ENCODE measurements at places on chromosomes 4 and X. TPM values are rescaled to one million over a fixed set of nuclear protein-coding genes. Genes with fewer than 3 reads are reported as not detected.

DNA sequence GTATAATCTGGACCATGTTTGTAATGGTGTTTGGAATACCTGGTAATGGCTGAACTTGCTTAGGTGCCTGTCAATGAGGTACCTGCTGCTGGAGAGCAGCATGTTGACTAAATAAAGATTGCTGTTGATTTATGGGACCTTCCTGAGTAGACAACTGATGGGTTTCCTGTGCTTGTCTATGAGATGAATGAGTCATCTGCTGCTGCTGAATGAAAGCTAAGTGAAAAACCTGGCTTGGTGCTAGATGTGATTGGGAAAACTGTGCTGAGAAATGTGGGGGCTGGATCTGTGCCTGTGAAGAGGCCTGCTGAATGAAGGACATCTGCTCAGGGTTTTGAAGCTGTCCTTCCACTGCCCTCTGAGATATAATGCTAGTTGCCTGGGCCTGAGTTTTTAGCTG lies 69.6 kb downstream of the WNK3 start:
- no peak overlapping the region for H3K4me3 ChIP-seq
- H3K27me3 ChIP-seq = peaks cover 3% of the 10 kb centered on the region

GRCh38 chrX:132333351-132333750 lies 114.1 kb upstream of the RAP2C start:
- H3K27ac ChIP-seq = no peak overlapping the region
- no peaks in the 10 kb centered on the region for H3K36me3 ChIP-seq
- H3K4me1 ChIP-seq = peaks cover 2% of the 10 kb centered on the region
- H3K4me3 ChIP-seq = no peak overlapping the region
- H3K27me3 ChIP-seq = no peaks in the 10 kb centered on the region
- DNase-seq = no peak

DNA sequence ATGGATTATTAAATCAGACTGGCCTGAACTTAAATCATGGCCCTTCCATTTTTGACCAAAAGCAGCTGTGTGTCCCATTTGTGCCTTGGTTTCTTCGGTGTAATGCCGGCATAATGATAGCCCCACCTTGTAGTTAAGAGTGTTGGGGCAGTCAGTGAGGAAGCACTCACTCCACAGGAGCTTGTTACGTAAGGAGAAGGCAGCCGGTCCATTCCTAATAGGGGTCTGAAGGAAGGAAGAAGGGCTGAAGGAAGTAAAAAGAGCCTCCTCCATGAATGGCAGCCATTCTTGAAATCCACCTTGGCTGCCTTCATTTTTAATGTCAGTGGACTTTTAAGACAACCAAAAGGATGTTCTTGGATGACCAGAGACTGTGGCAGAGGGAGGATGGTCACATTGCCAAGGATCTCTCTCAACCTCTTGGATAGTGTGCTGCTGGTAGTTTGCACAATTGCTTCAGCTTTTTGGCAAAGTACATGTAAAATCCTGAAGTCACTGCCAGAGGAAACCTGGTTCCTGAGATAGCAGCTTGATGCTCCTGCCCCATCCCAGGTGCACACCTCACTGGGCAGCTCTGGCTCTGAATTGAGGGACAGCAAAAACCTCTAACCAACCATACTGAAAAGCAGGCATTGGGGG lies 113.5 kb downstream of the PTTG2 start:
- peaks cover 28% of the 10 kb centered on the region for H3K36me3 ChIP-seq
- H3K4me1 ChIP-seq = peaks cover 11% of the 10 kb centered on the region
- DNase-seq = no peak
- H3K27ac ChIP-seq = no peak overlapping the region

GRCh38 chrX:81316163-81316562 lies 114.3 kb downstream of the SH3BGRL start:
- no peak for DNase-seq
- no peak overlapping the region for H3K27ac ChIP-seq
- peaks cover 19% of the 10 kb centered on the region for H3K36me3 ChIP-seq
- H3K4me3 ChIP-seq = no peak overlapping the region

GRCh38 chr4:9781343-9782135 lies at the start of gene DRD5:
Gene DRD5, plus strand, starts transcription at chr4:9781634. Its CDS starts 396 bp downstream, at chr4:9782030.
- H3K27ac ChIP-seq = no peak within 1 kb of the TSS
- H3K4me1 ChIP-seq = no peaks in the 10 kb centered on the region
- H3K27me3 ChIP-seq = peaks cover 69% of the 10 kb centered on the region
- H3K36me3 ChIP-seq = no peaks in the 10 kb centered on the region

DNA sequence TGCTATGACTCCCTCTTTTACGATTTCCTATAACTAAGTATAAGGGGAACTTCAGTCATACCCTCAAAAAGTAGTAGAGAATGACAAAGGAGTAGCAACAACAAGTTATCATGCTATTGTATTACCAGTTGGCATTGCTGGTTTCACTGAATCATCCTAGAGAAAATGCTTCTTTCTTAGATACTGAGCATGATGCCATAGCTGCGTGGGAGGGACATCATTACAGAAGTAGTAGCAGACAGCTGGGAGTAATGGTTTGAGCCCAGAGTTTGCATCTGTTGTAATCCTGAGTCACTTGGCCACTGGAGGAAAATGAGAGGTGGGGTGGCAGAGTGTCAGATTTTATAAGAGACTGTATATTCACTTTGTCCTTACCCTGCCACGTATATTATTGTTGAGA lies 38.6 kb downstream of the MTMR1 start:
- H3K4me3 ChIP-seq = no peak overlapping the region
- no peaks in the 10 kb centered on the region for H3K27me3 ChIP-seq
- no peak overlapping the region for H3K27ac ChIP-seq
- H3K36me3 ChIP-seq = peaks cover 25% of the 10 kb centered on the region

- peaks cover 10% of the 10 kb centered on the region for H3K4me1 ChIP-seq
- peak; percentile 51 for DNase-seq
- H3K27ac ChIP-seq = peak overlapping the region; percentile 71
- H3K27me3 ChIP-seq = peaks cover 13% of the 10 kb centered on the region
- H3K36me3 ChIP-seq = no peaks in the 10 kb centered on the region
Measured at GRCh38 chrX:17737986-17738713, 857 bp downstream of the SCML1 start.

- no peaks in the 10 kb centered on the region for H3K27me3 ChIP-seq
- H3K4me1 ChIP-seq = no peaks in the 10 kb centered on the region
- no peak overlapping the region for H3K27ac ChIP-seq
- no peaks in the 10 kb centered on the region for H3K36me3 ChIP-seq
Measured at GRCh38 chrX:148815218-148815961, 315.0 kb downstream of the AFF2 start.

DNA sequence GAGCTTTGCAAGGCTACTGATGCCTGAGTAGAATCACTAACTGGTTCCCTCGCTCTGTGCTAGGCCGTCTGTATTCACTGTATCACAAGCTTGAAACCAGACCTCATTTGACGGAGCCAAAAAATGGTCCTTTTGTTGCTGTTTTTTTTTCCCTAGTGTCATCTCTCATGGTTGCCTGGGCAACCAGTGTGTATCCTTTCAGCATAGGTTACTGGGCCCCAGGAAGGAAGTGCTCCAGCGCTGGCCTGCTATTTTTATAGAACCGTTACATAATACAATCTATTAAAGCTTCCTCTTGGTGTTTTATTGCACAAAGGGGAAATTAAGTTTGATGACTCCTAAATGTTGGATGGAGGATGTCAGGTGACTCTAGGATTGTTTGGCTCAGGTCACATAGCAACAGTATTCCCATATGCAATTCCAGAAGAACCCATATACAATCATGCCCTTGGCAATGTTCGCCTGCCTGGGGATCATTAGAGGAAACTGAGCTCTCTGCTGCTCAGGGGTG lies 220.4 kb downstream of the SPRY1 start:
- peak overlapping the region; percentile 55 for H3K4me3 ChIP-seq
- H3K27ac ChIP-seq = peak overlapping the region; percentile 74
- H3K4me1 ChIP-seq = peaks cover 17% of the 10 kb centered on the region
- H3K27me3 ChIP-seq = no peaks in the 10 kb centered on the region
- H3K36me3 ChIP-seq = peaks cover 9% of the 10 kb centered on the region
- no peak for DNase-seq

- no peaks in the 10 kb centered on the region for H3K4me1 ChIP-seq
- no peak overlapping the region for H3K27ac ChIP-seq
- no peak overlapping the region for H3K4me3 ChIP-seq
- H3K36me3 ChIP-seq = no peaks in the 10 kb centered on the region
- peaks cover 3% of the 10 kb centered on the region for H3K27me3 ChIP-seq
- DNase-seq = no peak
Measured at GRCh38 chrX:15087747-15088146, 182.1 kb downstream of the ASB9 start.

DNA sequence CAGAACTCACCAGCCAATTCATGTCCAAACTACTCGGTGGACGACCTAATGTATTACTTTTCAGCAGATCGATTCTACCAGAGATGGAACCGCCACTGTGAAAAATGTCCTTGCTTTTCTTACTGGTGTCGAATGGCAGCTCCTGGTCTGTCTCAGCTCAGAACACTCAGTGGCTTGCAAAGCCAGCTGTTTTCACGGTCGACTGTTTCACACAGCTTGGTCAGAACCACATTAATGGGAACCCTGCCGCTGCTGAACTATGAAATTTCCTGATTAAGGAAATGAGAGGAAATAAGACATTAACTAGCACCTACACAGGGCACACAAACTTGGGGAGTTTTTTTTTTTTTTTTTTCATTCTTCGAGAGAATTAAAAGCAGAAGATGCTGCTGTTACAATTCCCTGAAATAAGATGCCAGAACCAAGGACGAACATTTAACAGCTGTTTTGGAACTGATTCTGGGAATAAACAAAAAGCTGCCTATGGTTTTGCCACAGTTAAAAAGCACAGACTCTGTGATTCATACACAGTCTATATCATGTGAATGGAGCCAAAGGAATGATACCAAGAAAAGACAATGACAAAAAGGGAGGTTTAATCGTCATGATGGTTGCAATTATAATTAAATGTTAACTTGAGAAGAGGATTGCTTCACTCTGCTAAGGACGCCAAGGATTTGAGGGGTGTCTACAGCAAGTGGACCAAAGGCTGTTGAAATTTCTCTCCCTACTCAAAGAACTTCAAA lies 31.3 kb downstream of the SUPT20HL2 start:
- H3K4me1 ChIP-seq = peaks cover 3% of the 10 kb centered on the region
- no peak overlapping the region for H3K4me3 ChIP-seq
- DNase-seq = no peak
- H3K27ac ChIP-seq = no peak overlapping the region
- peaks cover 13% of the 10 kb centered on the region for H3K27me3 ChIP-seq

DNA sequence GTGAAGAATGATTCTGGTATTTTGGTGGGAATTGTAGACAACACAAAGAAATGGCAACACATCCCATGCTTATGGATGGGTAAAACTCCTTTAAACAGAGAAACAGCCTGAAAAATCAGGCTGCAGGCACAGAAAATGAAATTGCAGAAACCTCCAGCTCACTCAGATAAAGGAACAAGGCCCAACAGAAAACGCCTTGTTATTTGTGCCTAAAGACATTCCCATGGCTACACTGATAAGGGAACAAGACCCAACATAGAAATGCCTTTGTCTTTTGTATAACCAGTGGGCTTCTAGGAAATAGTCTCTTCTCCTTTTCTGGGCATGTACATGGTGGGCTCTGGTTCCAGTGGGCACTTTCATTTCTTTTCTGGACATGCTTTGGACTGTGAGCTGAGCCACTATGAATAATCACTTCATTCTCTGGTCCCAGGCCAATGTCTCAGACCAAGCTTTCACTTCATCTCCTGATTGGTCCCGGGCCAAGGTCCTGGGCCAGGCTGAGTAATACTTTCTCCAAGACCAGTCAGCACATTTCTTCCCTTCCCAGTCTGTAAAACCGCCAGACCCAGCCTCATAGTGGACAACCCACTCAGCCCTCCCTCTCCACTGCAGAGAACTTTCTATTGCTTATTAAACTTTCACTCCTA lies 160.5 kb downstream of the TBX22 start:
- no peak overlapping the region for H3K27ac ChIP-seq
- no peaks in the 10 kb centered on the region for H3K27me3 ChIP-seq

- H3K4me3 ChIP-seq = no peak overlapping the region
- H3K27me3 ChIP-seq = peaks cover 3% of the 10 kb centered on the region
- DNase-seq = no peak
- H3K36me3 ChIP-seq = peaks cover 1% of the 10 kb centered on the region
- H3K27ac ChIP-seq = no peak overlapping the region
Measured at GRCh38 chrX:7965436-7965835, 38.2 kb upstream of the PNPLA4 start.

GRCh38 chrX:51336584-51336983 lies 4.0 kb downstream of the NUDT10 start:
- H3K4me1 ChIP-seq = no peaks in the 10 kb centered on the region
- H3K36me3 ChIP-seq = no peaks in the 10 kb centered on the region
- DNase-seq = no peak
- H3K4me3 ChIP-seq = no peak overlapping the region
- peaks cover 2% of the 10 kb centered on the region for H3K27me3 ChIP-seq

DNA sequence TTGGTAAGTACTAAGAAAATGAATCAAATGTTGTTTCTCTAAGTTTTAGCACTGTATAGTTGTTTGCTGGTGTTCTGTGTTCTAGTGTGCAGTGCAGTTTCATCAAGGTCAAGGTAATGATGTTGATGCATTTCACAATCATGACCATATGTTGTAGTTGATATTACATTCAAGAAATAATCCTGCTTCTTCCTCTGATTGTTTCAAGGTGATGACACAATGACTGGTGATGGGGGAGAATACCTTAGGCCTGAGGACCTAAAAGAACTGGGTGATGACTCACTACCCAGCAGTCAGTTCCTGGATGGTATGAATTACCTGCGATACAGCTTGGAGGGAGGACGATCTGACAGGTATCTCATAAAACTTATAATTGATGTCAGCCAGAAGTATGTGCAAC lies 261.6 kb downstream of the ANK2 start:
- H3K27me3 ChIP-seq = peaks cover 15% of the 10 kb centered on the region
- no peaks in the 10 kb centered on the region for H3K36me3 ChIP-seq
- H3K4me3 ChIP-seq = no peak overlapping the region
- no peak overlapping the region for H3K27ac ChIP-seq
- peaks cover 1% of the 10 kb centered on the region for H3K4me1 ChIP-seq

- no peak overlapping the region for H3K4me3 ChIP-seq
- peaks cover 4% of the 10 kb centered on the region for H3K4me1 ChIP-seq
- peaks cover 2% of the 10 kb centered on the region for H3K27me3 ChIP-seq
- DNase-seq = no peak
Measured at GRCh38 chr4:56727150-56727549, 46.1 kb upstream of the HOPX start.

- H3K27me3 ChIP-seq = peaks cover 28% of the 10 kb centered on the region
- H3K4me3 ChIP-seq = no peak overlapping the region
- H3K27ac ChIP-seq = no peak overlapping the region
- no peaks in the 10 kb centered on the region for H3K36me3 ChIP-seq
- no peak for DNase-seq
Measured at GRCh38 chr4:87849612-87850011, 16.8 kb downstream of the MEPE start.

Gene FAM133A
- not detected for total RNA-seq

Gene MAGEA2
- total RNA-seq = not detected

Gene VGLL1
- not detected for total RNA-seq

Gene PRRG1
- not detected for total RNA-seq

Gene ATP8A1
- 56.3 TPM for total RNA-seq

Gene ENPP6
- 0.89 TPM for total RNA-seq

Gene FRMD7
- total RNA-seq = not detected

Gene PNCK
- 1.1 TPM for total RNA-seq

Gene IL15
- total RNA-seq = 4.5 TPM

Gene SATL1
- total RNA-seq = not detected

Gene ATOH1
- not detected for total RNA-seq

Gene GAGE12D
- total RNA-seq = not detected

All from activated naive CD8-positive, alpha-beta T cell treated with anti-CD3 and anti-CD28 coated beads, Interleukin-2, amount 10 ng/mL, durations not matched to agents 7 days and 5 days (primary cell).